ENCODE measurements at places on chromosomes 7 and 10.

DNA sequence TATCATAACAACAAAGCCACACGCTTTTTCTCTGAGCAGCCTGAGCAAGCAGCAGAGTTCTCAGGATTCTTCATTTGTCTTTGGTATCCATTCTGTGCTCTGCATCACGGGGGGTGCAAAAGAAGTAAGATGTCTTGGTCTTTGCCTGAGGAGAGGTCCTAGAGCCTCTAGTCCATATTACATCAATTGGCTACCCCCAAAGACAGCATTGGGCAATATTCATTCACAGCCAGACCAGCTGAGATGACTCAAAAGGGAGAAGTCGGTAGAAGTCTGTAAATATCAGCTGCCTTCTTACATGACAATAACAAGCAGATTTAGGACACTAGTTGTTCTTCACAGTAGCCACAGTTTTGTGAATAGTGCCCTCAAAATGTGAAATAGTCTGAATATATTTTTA, 66.6 kb downstream of the FZD1 start:
- no peak for DNase-seq

- DNase-seq = no peak
These were observed 251.6 kb upstream of the MKLN1 start for GRCh38 chr7:131076032-131076431.

- no peak for DNase-seq
These were observed 27.3 kb upstream of the MACC1 start for GRCh38 chr7:20244334-20245120.

DNA sequence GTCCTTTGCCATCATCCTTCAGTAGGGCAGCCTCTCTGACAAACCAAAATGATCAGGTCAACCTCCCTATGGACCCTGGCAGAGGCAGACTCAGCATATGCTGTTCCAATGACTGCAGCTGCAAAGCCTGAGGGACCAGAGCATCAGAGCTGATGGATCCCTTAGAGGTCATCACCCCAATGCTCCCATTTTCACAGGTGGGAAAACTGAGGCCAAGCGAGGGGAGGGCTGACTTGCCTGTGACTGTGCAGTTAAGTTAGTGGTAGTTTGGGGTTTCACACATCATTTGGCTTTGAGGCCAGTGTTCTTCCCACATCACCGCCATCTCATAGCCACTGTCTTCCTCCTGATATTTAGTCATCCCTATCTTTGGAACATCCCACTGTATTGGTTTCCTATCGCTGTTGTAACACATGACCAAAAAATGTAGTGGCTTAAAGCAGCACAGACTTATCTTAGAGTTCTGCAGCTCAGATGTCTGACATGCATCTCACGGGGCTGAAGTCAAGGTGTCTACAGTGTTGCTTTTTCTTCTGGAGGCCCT, 69.3 kb upstream of the PDZD8 start:
- no peak for DNase-seq

- DNase-seq = no peak
These were observed 59.8 kb downstream of the CPVL start for GRCh38 chr7:29086545-29086944.

- DNase-seq = peak; percentile 14
These were observed 46.1 kb upstream of the SLF2 start for GRCh38 chr10:100866575-100867098.

DNA sequence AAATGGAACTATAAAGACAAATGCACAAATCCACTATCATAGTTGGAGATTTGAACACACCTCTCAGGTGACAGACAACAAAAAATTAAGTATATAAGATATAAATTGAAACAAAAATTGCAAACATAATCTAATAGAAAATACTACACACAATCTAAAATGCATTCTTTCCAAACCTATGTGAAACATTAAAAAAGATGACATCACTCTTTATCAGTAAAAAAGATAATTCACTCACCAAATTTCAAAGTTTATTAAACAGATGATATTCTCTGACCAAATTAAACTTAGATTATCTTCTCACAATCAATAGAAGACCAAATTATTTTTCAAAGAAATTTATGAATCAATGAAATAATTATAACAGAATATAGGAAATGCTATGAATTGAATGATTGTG, 4.0 kb downstream of the ZWINT start:
- DNase-seq = no peak

- DNase-seq = no peak
These were observed 32.2 kb downstream of the VWA2 start for GRCh38 chr10:114271075-114271778.

DNA sequence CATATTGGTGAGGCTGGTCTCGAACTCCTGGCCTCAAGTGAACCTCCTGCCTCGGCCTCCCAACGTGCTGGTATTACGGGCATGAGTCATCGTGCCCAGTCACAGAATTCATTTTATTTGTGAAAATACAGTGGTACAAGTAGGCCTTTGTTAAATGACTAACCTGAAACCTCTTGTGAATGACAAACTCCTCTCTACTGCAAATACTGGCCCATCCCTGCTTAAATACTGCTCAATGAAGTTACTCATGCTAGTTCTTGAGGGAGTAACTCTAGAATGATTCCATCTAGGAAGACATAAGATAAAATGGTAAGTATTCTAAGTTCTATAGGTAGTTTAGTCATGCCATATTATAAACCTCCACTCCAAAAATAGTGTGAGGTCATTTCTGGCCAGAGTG, 80.7 kb downstream of the UBE2H start:
- no peak for DNase-seq

DNA sequence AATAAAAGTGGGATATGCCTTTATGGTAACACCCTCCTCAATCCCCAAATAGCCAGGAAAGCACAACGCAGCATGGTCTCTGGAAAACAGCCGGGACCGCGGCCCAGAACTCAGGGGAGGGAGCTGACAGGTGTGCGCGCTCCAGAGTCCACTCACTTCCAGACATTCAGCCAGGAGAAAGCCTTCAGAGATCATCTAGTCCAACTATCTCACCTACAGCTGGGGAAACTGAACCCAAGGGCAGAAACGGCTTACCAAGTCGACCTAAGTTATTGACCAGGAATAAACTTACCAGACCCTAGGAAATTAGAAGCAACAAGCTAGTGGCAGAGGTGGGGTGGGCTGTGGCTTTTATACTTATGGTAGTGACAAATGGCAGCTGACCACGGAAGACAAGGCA, 16.4 kb downstream of the GSDME start:
- DNase-seq = no peak

- DNase-seq = no peak
These were observed 634.7 kb upstream of the AUTS2 start for GRCh38 chr7:68963552-68963951.

DNA sequence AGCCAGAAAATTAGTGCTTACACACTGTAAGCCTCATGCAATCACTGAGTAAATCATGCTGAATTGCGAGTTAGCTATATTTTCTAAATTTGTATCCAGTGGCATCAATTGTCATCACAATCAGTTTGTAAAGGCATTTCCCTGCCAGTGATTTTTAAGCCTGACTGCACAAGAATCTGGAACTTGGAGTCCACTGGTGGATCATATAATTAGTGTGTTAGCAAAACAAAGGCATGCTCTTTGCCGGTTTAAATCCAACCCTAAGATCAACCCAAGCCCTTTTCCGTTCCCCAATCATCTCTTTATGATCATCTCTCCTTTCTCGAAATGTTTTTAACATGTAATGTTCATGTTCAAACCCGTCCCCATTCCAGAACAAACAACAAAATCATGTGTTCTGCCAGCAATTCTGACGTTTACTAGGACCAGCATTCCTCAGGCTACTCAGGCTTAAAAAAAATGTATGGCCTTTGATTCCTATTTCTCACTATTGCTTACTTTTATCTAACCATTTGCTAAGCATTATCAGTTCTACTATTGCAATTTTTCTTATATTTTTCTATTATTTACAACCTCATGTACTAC, 649.2 kb downstream of the SORCS1 start:
- peak; percentile 15 for DNase-seq

DNA sequence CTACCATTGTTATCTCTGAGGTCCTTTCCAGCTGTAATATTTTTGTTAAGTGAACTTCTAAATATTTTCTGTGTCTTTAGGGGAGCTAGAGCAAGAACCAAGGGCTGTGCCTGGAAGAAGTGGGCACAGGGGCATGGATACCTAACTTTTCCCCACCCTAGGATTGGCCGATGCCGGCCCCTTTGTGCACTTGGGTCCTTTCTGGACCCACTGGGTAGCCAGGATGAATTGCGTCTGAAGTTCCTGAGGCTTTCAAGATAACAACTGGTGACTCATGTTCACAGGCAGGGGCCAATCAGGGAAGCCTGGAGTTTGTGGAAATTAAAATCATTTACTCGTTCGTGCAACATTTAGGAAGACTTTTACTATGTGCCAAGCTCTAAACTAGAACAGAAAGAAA, 758 bp downstream of the DPCD start:
- DNase-seq = no peak

- no peak for DNase-seq
These were observed 168.7 kb downstream of the SND1 start for GRCh38 chr7:127820732-127821085.

DNA sequence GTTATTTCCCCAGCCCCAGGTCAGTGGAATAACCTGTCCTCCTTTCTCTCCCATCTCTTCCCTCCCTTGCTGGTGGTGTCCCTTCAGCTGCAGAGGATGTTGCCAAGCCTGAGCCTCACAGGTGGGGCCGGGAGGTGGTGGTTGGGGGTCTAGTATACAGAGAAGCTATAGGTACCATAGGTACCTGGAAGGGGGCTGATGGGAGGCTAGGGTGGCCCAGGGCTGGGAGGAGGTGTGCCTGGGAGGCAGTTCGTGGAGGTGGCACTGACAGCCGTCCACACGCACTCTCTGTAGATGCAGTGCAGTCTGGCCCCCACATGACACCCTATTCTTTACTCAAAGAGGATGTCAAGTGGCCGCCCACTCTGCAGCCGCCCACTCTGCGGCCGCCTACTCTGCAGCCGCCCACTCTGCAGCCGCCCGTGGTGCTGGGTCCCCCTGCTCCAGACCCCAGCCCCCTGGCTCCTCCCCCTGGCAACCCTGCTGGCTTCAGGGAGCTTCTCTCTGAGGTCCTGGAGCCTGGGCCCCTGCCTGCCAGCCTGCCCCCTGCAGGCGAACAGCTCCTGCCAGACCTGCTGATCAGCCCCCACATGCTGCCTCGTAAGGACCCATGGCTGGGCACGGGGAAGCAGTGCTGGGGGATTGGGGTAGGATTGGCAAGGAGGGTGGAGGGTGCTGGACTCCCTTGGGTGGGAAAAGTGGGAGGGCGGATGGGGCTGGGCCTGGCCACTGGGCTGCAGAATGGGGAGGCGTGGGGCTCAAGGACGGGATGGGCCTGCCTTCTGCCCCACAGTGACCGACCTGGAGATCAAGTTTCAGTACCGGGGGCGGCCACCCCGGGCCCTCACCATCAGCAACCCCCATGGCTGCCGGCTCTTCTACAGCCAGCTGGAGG, 9.5 kb downstream of the IRF5 start:
- no peak for DNase-seq

DNA sequence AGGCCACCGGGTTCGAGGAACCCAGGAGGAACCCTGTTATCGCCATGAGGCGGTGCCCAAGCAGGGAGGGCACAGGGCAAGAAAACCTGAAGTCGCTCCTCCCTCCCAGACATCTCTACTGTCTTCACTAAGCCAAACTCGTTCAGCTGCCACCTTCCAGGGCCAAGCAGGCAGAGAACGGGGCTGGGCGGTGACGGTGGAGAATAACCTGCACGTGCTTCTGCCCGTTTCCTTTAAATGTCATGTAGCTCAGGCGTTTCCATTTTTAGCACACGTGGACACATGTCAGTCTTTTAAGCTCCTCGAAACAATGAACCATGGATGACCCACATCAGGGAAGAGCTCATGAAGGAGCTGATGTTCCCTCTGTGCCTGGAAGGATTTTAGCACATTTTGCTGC, 124.3 kb upstream of the KLF6 start:
- DNase-seq = no peak

DNA sequence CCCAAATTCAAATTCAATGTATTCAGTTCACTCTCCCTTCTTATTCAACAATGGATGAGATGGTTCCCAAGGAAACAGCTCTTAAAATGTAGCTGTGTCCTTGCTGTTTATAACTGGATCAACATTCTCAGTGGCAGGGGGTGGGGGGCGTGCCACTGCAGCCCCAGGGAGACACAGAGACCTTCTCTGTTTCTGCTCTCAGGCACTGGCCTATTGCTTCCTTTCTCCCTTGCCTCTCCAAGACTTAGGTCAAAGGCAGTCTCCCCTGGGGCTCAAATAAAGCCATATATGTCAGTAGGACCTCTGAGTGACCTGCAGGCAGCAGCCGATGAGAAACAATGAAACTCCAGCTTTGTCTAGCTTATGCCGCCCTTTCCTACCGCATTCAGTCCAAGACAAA, 20.7 kb downstream of the VSTM4 start:
- no peak for DNase-seq

- DNase-seq = no peak
These were observed 517.5 kb downstream of the KIF20B start for GRCh38 chr10:90218846-90219245.

DNA sequence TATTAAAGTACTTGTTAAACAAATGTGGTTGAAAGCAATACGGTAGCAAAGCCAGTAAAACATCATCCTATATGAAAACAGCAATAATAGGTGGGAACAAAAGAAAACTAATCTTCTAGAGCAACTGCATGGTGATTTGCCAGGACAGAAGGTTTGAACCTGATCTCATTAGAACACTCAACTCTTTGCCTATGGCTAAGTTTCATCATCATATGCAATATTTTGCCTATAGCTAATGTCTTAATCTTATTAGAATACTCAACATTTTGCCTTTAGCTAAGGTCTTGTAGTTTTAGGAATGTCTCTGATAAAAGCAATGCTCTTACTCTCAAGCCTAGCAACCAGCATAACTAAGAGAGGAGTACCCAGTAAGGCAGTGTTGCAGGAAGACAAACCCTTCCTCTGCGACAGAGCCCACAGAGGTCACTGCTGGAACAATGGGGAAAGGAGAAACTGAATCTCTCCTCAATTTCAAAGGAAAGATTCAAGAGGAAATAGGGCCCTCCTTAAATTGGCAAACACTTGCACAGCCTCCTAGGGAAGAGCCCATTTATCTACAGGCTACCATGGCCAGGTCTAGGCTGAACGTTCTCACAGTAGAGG, 38.3 kb downstream of the CADPS2 start:
- DNase-seq = no peak

DNA sequence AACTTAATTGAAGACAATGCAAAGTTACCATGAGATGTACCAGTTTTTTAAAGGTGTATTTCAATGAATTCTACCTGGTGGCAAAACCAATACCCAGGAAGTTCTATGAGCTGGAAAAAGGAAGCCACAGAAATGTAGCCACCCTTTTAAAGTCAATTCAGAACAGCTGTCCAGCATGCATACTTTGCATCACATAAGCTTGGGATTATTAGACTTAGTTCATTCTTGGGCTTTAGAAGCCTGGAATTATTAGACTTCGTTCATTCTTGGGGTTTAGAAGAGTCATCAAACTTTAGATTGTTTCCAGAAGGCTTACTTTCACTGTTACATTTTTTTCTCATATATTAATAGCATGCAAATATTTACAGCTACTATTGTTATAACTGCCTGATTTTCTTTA, 20.9 kb downstream of the SLC25A13 start:
- no peak for DNase-seq

Measured in right kidney (tissue), 9 donors.